ENCODE measurements at places on chromosomes 12 and 14.
A peak's percentile ranks its signal among the peaks of the same experiment; 100 is the strongest.

- DNase-seq: no peak
These were observed 31.1 kb downstream of the METAP2 start for GRCh38 chr12:95505039-95505438.

- DNase-seq: peak; percentile 78
These were observed 34.2 kb upstream of the MAP1LC3B2 start for GRCh38 chr12:116524964-116525379.

- DNase-seq: peak; percentile 36
These were observed 100.5 kb upstream of the STXBP6 start for GRCh38 chr14:25150401-25150800.

DNA sequence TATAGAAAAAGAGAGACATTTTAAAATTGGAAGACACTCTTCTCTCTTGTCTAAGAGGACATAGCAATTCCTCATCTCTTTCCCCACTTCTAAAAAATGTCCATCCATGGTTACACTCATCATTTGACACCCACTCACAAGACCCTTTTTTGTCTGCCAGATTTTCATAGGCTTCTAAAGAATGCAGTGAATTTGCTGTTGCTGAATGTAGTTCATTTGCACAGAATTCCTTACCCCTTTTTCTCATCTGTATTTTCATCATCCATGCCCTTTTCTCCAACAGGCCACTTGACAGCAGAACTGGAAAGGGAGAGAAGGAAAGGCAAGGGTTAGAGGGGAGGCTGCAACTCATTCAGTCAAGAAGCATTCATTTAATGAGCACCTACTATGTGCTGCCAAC, 128.0 kb downstream of the NUAK1 start:
- DNase-seq: no peak

- peak; percentile 8 for DNase-seq
These were observed 42.1 kb upstream of the LGR5 start for GRCh38 chr12:71397433-71397954.

GRCh38 chr12:58176296-58176869, 235.0 kb downstream of the ATP23 start:
- peak; percentile 44 for DNase-seq

DNA sequence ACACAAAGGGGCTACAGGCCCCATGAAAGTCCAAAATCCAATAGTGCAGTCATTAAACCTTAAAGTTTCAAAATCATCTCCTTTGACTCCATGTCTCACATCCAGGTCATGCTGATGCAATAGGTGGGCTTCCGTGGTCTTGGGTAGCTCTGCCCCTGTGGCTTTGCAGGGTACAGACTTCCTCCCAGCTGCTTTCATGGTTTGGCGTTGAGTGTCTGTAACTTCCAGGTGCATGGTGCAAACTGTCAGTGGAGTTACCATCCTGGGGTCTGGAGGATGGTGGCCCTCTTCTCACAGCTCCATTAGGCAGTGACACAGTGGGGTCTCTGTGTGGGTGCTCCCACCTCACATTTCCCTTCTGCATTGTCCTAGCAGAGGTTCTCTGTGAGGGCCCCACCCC, 8.5 kb upstream of the OR4Q2 start:
- no peak for DNase-seq

- no peak for DNase-seq
These were observed 121.4 kb downstream of the PPHLN1 start for GRCh38 chr12:42447371-42447786.

GRCh38 chr12:24625103-24625502, 323.8 kb downstream of the BCAT1 start:
- DNase-seq: no peak

GRCh38 chr12:16300736-16301135, 23.3 kb upstream of the SLC15A5 start:
- DNase-seq: no peak

GRCh38 chr14:102667703-102668102, 75.3 kb downstream of the RCOR1 start:
- DNase-seq: no peak

DNA sequence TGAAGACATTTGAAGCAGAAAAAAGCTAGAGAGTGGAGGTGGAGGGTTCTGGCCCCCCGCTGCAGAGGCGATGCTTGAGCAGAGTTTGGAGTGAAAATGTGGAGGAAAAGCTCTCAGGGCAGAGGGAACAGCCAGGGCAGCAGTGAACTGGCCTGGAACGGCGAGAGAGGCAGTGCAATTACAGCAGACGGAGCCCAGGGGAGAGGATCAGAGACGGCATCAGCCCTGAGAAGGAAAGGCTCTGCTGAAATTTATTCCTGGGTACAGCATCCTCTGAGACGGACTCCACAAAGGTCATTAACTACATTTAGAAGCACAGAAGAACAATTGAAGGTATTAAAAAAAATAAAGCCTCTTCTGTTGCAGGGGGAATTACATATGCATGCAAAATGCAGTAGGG, 14.2 kb downstream of the STON2 start:
- no peak for DNase-seq
